ENCODE measurements at places on chromosomes 1 and 21. TPM values are rescaled to one million over a fixed set of nuclear protein-coding genes. Genes with fewer than 3 reads are reported as not detected.
A peak's percentile ranks its signal among the peaks of the same experiment; 100 is the strongest.

Gene HSD3B2
- not detected for polyA plus RNA-seq

Gene BTF3L4
- polyA plus RNA-seq = 26.7 TPM

Gene PTPN7
- polyA plus RNA-seq = 1.2 TPM

Gene ASTN1
- polyA plus RNA-seq = 0.77 TPM

Gene OR2T2
- not detected for polyA plus RNA-seq

DNA sequence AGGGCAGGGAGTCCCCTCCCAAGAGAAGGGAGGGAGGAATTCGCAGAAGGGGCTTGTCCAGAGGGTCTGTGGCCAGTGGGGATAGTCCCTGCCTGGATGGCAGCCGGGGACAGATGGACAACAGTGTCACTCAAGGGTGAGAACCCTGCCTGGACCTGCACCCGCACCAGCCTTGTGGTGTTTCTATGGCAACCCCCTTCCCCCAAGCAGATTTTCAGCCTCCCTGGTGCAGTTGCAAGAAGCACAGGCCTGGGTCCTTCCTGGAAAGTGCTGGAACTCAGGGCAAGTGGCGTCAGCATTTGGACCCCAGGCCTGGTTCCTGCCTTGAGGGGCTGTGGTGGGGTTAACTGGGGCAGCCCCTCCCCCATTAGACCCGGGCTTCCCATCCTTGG is 83.8 kb upstream of the ACTL8 start:
- H3K4me1 ChIP-seq = no peaks in the 10 kb centered on the region
- no peak for DNase-seq
- no peaks in the 10 kb centered on the region for H3K36me3 ChIP-seq
- H3K27ac ChIP-seq = no peak overlapping the region

GRCh38 chr21:34670220-34670961 is 1.6 kb downstream of the CLIC6 start:
- peak overlapping the region; percentile 38 for H3K4me3 ChIP-seq
- peak; percentile 13 for DNase-seq
- no peaks in the 10 kb centered on the region for H3K4me1 ChIP-seq
- H3K27me3 ChIP-seq = no peaks in the 10 kb centered on the region
- H3K27ac ChIP-seq = peak overlapping the region; percentile 64

DNA sequence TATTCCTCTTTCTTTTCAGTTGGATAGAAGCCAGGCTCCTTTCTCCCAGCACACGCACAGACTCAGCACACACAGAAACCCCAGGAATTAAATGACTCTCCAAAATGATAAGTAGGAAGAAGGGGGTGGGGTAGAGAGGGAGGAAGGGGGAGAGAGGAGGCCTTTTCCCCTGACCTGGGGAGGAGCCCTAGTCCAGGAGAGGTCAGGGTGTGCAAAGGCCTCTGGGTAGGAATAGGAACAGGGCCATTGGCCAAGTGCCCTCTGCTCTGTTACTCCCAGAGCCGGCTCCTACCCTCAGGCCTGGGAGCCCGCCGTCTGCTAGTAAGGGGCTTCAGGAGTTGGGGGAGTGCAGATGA is 35.6 kb upstream of the PUM1 start:
- no peak overlapping the region for H3K4me3 ChIP-seq
- no peaks in the 10 kb centered on the region for H3K36me3 ChIP-seq
- H3K27me3 ChIP-seq = no peaks in the 10 kb centered on the region
- peak overlapping the region; percentile 3 for H3K27ac ChIP-seq
- DNase-seq = no peak

- no peak overlapping the region for H3K4me3 ChIP-seq
- H3K27me3 ChIP-seq = no peaks in the 10 kb centered on the region
- no peaks in the 10 kb centered on the region for H3K4me1 ChIP-seq
- no peak overlapping the region for H3K27ac ChIP-seq
- no peak for DNase-seq
These were observed 87.9 kb upstream of the SOX13 start for GRCh38 chr1:203985044-203985443.

GRCh38 chr21:44947111-44947929 is 7.5 kb downstream of the SLX9 start:
- no peaks in the 10 kb centered on the region for H3K27me3 ChIP-seq
- DNase-seq = no peak
- H3K4me1 ChIP-seq = no peaks in the 10 kb centered on the region
- H3K27ac ChIP-seq = no peak overlapping the region

Gene PDPN
- polyA plus RNA-seq = 1.3 TPM

GRCh38 chr21:44617071-44617501 is 5.2 kb downstream of the KRTAP10-8 start:
- no peak overlapping the region for H3K27ac ChIP-seq
- no peak for DNase-seq
- H3K36me3 ChIP-seq = no peaks in the 10 kb centered on the region
- H3K4me1 ChIP-seq = no peaks in the 10 kb centered on the region

- no peaks in the 10 kb centered on the region for H3K27me3 ChIP-seq
- DNase-seq = no peak
- H3K4me1 ChIP-seq = no peaks in the 10 kb centered on the region
- H3K36me3 ChIP-seq = no peaks in the 10 kb centered on the region
- H3K27ac ChIP-seq = no peak overlapping the region
These were observed 20.7 kb downstream of the CD1B start for GRCh38 chr1:158310623-158311022.

Gene RAP1GAP
- 100 TPM for polyA plus RNA-seq

Gene LYPD8
- not detected for polyA plus RNA-seq

Measured in pancreas (tissue), 10 donors.